ENCODE measurements at places on chromosomes 7 and 10.

DNA sequence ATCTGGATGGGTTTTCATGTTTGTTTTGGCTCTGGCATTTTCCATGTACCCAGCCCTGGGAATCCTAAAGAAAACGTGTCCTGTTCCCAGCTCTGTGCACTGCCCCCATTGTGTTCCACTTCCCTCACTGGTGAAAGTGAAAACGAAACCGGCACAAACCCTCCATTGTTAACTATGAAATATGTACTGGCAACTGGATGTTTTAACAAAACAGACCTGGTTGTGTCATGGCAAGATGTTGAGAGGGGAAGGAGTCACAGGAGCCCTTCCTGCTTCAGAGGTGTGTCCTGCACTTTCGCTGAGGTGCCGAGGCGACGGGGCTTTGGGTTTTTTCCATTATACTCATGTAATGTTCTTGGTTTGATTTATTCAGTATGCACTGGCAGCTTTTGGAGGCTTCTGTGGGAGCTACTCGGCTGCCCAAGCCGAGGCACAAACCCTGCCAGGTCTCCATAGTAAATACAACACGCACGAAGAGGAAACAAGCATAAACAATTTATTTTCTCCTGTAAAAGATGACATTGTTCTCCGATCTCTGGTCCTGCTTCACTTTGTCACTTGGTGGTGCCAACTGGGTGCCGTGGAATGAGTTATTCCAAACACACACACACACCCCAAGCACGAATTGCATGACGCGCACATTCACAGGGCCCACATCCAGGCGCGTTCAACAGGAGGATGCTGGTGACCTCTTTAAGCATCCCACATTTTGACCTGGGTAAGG lies 118.2 kb downstream of the CDK6 start:
- peak; percentile 59 for DNase-seq

GRCh38 chr10:129079705-129080104 lies 387.3 kb upstream of the MGMT start:
- no peak for DNase-seq

DNA sequence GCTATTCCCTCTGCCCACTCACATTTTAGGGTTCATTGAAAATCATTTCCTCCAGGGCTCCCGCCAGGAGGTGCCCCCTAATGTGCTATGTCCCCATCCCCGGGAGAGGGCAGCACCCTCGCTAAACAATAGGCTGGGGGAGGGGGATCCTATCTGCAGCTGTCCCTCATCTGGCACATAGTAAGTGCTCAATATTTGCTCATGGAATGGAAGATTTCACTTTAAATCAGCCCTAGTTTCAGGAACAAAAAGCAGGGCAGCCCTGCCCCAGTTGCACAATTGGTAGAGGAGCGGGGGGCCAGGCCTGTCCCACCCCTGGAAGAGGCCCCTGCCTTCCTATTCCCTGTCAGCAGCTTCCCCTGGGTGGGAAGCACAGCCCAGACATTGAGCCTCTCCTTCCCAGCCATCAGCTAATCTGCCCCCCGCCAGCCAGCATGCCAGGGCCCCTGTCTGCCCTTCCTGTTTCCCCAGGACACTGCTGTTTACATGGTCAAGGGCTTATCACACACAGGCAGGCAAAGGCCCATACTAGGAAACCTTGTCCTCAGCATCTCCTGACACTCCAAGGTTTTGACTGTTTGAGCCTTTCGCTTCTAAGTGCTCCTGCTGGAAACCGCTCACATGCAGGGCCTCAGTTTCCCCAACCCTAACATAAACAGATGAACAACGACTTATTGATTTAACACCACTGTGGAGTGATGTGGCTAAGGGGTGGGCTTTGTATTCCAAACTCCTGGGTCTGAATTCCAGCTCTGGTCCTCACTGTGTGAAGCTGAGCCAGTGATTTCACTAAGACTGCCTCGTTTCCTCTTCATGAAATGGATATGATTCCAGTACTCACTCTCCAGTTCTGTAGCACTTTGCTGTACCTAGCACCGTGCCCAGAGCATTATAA lies 130.7 kb upstream of the ZMIZ1 start:
- no peak for DNase-seq

DNA sequence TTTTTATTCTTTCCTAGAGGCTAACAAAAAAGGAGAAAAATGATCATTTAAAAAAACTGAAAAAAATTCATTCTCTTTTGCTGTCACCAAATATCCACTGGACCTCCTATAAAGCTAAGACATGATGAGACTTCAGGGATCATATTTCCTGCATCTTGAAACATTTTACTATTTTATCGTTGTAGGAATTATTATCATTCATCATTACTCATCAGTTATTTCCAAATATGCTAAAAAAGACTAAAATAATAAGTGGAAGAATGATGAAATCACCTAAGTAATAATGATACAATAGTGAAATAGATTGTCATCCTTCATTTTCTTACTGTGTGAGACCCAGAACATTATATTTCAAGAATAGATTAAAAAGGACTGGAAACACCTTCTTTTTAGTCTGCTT lies 28.3 kb downstream of the TAF3 start:
- no peak for DNase-seq

- DNase-seq = no peak
Observed at GRCh38 chr7:138125598-138126111, 49.4 kb downstream of the AKR1D1 start.

DNA sequence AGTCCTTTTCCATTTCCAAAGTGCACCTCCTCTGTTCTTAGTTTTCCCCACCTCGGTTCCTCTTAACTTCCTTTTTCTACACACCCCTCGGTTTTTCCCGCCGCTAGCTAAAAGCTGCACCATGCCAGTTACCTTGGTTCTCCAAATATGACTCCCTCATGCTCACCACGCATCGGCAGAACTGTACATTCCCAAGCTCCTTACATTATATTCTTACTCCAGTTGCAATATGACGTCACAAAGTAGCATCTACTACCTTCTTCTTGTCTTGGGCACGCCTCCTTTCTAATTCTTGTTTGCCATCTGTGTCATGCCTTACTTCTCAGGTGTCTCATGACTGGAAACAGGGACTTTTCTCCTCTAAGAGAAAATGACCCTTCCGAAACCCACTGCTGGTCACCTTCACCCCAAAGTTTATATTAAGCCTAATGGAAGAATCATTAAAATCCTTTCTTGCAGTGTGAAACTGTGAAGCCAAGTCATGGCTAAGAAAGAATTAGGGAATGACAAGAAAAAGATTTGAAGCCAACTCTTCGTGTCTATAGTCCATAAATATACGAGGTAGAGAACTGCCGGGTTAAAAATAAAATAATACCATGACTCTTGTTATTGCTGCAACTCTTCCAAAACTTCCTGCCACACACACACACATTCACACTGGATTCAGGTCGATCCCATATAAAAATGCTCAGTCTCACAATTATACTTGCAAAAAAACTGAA lies 1.7 kb downstream of the ESYT2 start:
- no peak for DNase-seq

DNA sequence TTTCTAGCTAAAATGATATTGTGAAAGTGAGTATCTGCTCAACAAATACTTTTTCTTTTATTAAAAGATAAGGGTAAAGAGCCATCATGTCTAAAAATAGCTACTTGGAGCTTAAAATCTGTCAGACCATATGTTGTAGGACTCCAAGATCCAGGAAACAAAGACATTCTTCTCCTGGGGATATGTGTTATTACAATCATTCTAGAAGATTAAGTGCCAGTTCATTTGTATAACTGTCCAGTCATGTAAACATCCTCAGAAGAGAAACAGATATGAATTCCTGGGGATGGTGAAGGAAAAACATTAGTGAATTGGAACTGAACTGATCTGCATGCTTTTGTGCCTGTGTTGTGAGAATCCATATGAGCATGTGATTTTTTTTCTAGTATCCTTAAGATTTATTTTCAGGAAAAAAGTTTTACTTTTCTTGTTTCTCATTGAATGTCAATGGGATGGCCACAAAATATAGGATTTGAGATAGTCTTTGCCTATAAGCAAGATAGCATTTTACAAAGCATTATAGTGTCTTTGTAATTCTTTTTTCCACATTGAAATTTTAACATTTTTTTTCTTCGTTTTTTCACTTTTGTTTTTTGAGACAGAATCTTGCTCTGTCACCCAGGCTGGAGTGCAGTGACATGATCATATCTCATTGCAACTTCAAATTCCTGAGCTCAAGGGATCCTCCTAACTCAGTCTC lies 14.4 kb upstream of the MTERF1 start:
- no peak for DNase-seq

DNA sequence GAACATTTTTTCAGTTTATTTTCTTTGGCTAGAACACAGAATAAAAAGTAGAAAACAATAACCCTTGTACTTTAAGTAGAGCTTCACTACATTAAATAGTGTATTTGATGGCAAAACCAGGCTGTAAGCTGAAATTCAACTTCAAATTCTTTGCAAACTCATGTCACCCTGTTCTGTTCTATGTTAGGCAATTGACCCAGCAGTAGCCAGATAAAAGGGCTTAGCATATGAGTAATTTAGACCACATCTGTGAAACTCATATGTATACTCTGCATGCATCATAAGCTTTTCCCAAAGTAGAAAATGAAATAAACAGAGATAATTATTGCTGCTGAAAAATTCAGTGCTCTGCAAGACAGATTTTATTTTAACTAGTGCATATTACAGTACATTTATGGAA lies 150.2 kb downstream of the GNAI1 start:
- no peak for DNase-seq

DNA sequence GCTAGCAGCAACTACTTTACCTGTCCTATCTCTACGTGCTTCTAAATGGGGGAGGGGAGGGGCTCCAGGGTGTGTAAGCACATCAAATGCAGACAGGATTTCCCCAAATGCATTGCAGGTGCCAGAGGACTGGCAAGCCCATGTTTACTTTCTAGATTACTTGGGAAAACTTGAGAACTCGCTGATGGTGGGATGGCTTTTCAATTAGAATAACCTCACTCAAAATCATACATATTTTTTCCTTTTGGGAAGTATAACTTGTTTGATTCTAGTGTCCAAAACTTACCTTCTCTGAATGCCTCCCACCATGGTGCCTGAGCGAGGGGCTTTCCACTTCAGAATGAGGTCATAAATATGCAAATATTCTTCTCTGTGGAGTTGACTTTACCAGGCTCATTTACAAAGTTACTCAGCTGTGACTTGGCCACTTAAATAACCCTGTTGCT lies 191.3 kb upstream of the RHOBTB1 start:
- DNase-seq = no peak

- DNase-seq = no peak
Observed at GRCh38 chr7:25347360-25348066, 119.2 kb upstream of the NPVF start.

GRCh38 chr7:93964813-93965212 lies 39.3 kb downstream of the BET1 start:
- no peak for DNase-seq

GRCh38 chr10:122341141-122341810 lies 33.2 kb upstream of the PLEKHA1 start:
- no peak for DNase-seq

- no peak for DNase-seq
Observed at GRCh38 chr7:141335164-141335563, 216.0 kb upstream of the AGK start.

DNA sequence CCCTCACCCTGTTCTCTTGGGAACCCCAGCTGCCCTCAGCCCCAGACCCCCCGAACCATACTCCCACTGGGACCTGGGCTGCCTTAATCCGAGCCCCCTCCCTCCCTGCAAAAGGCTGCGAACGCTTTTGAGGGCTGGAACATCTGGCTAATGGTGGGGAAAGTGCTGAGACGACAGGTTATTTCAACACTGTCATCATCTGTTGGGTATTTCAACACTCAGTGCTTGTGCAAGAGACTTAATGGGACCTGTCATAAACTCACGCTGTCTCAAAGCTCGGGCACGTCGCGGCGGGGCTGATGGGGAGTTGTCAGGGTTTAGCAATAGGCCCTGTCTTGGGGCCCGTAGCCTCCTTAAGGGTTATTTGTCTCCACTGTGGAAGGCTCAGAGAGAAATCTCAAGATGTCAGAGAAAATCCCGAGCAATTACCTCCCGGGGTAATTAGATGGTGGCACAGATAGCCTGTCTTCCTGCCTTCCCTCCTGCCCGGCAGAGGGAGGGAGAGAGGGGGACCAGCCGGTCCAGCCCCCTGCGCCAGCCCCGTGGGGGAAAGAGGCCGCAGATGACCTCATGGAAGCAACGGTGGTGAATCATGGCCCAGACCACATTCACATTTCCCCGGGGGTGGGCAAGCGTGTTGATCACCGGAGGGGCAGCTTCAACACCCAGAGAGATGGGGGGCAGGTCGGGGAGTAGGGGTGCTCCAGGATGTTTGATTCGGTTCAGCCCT lies 88.7 kb upstream of the MYL10 start:
- DNase-seq = no peak

- no peak for DNase-seq
Observed at GRCh38 chr10:67464278-67464677, 231.7 kb downstream of the CTNNA3 start.

GRCh38 chr7:25272265-25272664 lies 44.0 kb upstream of the NPVF start:
- no peak for DNase-seq

DNA sequence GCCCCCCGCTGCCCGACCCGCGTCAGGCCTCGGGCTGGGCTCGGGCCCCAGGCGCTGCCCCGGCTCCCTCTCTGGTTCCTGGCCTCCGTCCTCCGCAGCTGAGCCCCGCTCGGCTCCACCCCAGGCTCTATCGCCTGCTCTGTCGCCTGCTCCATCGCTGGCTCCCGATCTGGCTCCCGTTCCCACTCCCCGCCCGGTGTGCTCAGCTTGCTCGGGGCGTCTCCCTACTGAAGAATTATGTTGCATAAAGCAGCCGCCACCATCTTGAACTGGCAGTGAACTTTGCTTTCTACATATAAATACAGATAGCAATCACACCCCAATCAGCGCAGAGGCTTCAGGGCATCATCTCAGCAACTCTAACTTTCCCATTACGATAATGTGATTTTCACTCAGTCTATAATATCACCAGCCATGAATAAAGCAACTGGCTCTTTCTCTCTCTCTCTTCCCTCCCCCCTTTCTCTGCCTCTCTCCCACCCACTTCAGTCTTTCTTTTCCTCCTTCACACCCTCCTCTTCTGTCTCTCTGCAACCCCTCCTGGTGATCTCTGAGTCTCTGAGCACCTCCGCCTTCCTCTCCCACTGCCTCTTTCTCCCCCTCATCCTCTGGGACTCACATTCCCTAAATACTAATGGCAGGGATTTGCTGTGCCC lies 43.3 kb upstream of the BTRC start:
- no peak for DNase-seq

GRCh38 chr7:86499986-86500385 lies 143.7 kb upstream of the GRM3 start:
- DNase-seq = no peak

DNA sequence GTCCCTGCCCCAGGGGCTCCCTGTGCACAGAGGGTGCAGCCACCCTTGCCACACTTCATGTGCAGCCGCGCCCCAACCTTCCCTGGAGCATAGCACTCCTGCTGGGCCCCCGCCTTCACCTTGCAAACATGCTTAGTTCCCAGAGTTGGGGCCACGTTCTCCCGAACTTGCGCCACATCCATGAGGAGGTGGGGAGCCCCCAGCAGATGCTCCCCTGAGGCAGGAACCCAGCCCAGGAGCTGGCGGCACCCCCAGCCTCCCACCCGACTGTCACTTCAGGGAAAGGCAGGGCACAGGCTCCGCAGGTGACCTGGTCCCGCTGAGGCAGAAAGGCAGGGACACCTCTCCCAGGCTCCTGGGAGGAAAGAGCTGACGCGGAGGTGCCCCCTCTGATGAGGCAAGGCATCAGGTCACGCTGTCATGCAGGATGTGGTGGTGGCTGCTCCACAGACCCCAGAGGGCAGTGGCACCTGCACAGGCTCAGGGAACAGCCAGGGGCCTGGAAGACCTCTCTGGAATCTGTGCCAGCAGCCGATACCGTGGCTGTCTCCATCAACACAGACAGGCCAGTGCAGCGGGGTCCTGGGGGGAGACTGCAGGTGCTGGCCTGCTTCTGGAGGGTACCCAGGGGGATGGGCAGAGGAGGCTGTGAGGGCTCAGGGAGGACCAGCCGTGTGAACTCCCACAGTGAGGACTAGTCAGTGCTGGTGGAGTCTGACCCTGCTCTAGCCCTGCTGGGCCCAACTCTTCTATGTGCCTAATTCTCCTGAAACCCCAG lies 221.3 kb downstream of the MAD1L1 start:
- DNase-seq = no peak
